Glomerular endothelial cell (primary cell): ENCODE measurements at places on chromosomes 5 and 9. TPM values are rescaled to one million over a fixed set of nuclear protein-coding genes. Genes with fewer than 3 reads are reported as not detected.

- DNase-seq, result no peak
Measured at GRCh38 chr9:134600836-134601638, 40.6 kb upstream of the COL5A1 start.

DNA sequence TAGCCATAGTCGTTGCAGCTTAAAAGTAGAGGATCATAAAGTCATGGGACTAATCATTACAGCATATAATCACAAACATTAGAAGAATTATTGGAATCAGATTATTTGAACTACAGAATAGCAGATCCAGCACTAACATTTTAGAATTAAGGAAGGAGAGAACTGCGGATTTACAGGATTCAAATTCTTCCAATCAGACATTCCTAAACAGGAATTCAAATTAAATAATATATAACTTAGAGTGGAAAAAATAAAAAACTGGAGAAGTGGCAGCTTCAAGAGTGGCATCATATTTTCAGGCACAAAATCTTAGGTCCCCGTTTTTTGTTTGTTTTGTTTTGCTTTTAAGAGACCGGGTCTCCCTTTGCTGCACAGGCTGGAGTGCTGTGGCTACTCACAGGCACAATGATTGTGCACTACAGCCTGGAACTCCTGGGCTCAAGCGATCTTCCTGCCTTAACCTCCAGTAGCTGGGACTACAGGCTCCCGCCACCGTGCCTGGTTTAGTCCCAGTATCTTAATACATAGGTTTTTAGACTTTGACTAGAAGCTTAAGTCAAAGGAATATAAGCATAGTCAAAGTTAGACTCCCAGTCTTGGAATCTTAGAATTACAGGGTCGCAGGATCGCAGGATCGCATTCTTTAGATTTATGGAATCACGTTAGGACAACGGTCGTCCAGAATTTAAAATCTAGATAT is 2.1 kb upstream of the FOXE1 start:
- DNase-seq, result no peak

DNA sequence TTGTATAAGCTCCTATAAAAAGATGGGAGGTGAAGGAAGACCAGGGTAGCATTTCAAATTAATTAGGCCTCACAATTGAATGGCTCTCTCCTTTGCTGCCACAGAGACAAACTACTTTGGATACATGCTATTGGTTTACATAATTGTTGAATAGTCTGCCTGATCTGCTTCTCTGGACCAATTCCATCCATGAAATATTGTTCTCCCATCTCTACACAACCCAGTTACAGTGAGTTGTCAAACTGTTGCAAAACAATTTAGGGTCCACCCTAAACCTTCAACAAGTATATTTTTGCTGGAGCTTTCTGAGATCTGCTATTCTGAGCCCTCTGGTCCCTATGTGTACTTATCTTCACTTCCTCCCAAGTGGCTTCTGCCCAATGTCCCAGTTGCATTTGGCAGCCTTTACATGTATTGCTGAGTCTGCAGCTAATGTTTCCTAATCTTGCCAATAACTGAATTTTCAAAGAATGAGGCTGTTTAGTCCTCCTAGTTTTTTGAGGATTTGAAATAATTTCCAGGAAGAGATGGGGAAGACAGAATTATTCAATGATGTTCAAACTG is 38.9 kb downstream of the AGTPBP1 start:
- no peak for DNase-seq

Gene ARSK
- 7.5 and 11.9 TPM in 2 replicates for total RNA-seq

Gene DMRT3
- total RNA-seq, result 0.47 and 1.2 TPM in 2 replicates
